ENCODE measurements at places on chromosomes 5 and 9.

DNA sequence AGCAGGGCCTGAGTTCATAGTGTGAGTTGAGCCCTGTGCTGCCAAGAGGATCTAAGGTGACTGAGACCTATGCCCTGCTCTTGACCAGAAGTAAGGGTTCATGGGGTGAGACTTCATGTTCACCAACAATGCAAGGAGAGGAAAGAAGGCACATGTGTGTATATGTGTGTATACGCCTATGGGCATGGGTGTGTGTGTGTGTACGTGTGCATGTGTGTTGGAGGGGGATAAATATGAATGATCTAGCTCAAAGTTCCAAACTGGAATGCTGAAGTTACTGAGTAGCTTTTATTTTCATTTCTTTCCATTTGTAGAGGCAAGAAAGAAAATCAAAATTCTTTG is 25.6 kb upstream of the HAND1 start:
- no peak for DNase-seq

DNA sequence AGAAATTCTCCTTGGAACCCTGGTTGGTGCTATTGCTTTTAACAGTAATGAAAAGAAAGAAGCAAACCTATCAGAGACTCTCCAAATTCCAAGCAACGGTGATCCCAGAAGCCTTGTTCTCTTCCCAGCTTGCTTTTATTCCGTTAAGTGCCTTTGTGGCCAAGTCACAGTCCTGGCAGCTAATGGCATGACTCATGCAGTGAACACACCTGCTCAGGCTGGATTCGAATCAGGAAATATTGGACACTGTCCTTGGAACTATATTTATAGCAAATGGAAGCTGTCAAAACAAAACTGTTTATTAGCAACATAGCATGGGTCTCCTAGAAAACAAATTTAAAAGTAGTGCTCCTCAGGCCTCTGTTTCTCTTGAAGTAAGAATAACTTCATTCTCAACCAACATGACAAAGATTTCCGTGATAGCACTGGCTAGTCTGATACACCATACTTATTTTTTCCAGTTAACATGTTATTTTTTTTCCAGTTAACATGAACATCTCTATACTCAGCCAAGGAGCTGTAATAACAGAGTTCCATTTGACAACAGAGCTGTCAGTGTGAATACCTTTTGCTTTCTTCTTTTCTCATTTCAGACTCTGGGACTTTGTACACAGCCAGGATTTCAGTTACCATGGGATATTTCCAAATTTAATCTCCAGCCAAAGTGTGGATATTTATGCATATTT is 502.4 kb downstream of the GADD45G start:
- no peak for DNase-seq

GRCh38 chr9:96567203-96567700 is 52.4 kb downstream of the CDC14B start:
- DNase-seq: no peak

DNA sequence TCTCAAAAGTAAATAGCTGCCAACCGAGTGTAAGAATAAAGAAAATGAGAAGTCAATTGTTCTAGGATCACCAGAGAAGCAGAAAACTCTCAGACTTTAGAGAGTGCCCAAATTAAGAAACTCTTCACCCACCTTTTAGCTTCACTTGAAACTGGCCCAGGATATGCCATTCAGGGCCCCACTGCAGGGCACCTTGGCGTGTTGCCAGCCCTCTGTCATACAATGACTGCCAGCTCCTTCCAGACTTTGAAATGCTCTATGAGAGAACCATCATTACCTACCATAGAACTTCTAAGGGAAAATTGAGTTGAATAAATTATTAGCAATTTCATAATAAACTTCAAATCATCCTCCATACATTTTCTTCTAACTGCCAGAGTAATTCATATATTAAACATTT is 240.5 kb downstream of the CETN3 start:
- DNase-seq: no peak

GRCh38 chr5:148808864-148809642 is 17.4 kb upstream of the ADRB2 start:
- no peak for DNase-seq

GRCh38 chr9:77594963-77595362 is 53.2 kb downstream of the GNA14 start:
- no peak for DNase-seq

GRCh38 chr9:4583001-4583400 is 79.1 kb upstream of the PLPP6 start:
- no peak for DNase-seq

DNA sequence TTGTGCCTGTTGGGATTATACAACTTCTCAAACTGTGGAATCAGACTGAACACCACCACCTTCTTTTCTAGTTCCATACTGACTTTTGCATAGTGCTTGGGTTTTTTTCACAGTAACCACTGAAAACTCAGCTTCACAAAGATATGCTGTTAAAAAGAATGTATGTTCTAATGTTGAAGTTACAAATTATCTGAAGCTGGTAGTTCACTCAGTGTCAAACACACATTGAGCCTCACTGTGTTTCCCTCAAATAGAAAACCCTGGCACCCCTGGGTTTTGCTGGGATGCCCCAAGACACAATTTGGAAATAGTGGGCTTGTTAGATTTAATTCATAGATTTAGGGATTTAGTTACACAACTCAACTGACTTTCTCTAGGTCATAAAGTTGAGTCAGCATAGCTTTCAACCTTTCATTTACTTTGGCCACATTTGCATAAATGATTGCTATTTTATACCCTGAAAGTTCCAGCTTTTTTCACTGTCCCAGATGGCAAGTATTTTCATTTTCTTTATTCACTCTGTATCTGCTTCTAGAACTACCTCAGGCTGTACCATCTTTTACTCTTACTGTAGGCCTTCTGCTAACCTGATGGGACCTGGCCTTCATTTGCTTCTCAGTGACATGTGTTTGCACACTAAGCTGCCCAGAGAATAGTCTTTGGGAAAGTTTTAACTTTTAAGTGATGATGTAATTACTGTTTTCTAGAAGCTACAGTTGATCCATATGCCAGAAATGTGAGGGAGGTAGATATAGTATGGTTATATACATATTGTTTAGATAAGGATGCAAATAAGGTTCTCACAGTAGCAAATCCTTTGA is 115.1 kb downstream of the CDC42SE2 start:
- no peak for DNase-seq

- peak; percentile 43 for DNase-seq
Measured at GRCh38 chr5:174910245-174910737, 185.9 kb downstream of the MSX2 start.

GRCh38 chr9:13942695-13943094 is 371.2 kb downstream of the NFIB start:
- no peak for DNase-seq

DNA sequence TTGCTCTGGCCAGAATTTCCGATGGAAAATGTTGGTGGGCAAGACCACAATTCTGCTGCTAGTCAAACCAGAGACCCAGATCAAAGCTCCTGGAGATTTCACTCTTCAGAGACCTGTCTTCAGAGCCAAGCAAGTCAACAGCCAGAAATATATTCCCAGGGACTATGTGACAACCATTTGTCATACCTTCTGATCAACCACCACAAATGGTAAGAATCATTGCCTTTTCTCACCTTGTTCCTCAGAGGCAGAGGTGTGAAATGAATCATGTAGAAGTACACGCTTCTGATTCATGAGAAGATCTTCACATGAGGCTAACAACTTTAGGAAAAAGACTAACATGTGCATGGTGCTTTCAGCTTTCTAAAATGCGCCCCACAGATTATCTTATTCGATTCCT is 53.5 kb downstream of the SUSD1 start:
- no peak for DNase-seq

DNA sequence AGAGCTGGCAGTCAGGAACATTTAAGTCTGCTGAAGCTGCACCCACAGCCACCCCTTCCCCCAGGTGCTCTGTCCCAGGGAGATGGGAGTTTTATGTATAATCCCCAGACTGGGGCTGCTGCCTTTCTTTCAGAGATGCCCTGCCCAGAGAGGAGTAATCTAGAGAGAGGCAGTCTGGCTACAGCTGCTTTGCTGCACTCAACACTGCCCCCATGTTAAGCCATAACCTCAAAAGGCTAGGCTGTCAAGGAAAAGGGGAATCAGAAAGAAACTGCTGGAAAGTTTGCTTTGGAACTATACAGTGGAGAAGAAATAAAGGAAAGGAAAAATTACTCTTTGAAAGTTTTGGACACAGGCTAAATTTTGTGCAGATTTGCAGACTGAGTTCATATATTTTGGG is 127.2 kb downstream of the MACIR start:
- DNase-seq: no peak

GRCh38 chr9:133583586-133583985 is 25.6 kb downstream of the FAM163B start:
- DNase-seq: no peak

- no peak for DNase-seq
Measured at GRCh38 chr9:109477258-109478050, 20.7 kb downstream of the PTPN3 start.

DNA sequence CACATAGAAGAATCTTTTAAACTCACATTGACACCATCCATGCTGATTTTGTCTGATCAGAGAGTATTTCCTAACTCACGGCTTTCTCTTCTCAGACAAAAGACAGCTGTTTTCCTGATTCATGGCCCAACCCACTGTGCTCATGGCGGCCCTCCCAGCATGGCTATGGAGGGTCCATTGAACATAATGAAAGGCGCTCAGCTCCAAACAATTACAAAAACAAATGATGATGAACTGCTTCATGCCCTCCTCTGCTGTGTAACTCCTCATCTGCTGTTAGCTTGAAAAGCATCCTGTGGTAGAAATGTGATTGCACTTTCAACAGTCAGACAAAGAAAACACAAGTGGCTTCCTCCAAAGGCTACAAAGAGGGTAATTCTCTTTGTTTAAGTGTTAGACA is 673.8 kb downstream of the PRELID2 start:
- DNase-seq: no peak

DNA sequence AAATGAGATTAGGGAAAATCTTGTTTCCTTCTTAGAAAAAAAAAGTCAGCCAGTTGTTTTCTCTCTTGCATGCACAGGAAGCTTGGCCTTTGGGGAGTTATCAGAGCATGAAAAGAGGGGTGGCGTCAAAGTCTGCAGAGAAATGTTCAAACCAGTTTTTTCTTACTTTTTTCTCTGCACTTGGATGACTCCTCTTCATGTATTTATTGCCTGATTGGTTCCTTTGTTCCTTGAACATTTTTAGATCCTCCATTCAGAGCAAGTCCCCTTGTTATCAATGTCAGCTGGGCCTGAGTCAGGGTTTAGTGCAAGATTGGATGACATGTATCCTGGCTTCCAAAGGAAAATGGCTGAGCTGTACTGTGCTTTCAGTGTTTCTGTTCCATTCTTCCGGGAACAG is 392.6 kb upstream of the BRINP1 start:
- DNase-seq: no peak
